ENCODE measurements at places on chromosomes 13 and 19. TPM values are rescaled to one million over a fixed set of nuclear protein-coding genes. Genes with fewer than 3 reads are reported as not detected.

- no peak for DNase-seq
Observed at GRCh38 chr13:95559100-95559499, 6.6 kb downstream of the CLDN10 start.

DNA sequence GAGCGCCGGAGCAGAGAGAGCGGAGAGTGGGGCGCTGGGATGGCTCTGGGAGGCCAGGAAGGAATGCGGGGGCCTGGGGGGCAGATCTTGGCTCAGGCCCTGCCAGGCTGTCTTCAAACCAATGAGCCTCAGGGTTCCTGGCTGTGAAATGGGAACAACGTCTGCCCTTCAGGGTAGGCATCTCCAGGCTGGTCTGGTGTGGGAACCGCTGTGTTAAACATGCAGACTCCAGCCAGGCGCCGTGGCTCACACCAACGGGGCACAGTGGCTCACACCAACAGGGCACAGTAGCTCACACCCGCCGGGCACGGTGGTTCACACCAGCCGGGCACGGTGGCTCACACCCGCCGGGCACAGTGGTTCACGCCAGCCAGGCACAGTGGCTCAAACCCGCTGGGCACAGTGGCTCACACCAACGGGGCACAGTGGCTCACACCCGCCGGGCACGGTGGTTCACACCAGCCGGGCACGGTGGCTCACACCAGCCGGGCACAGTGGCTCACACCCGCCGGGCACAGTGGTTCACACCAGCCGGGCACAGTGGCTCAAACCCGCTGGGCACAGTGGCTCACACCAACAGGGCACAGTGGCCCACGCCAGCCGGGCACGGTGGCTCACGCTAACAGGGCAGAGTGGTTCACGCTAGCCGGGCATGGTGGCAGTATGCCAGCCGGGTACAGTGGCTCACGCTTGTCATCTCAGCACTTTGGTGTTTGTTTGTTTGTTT is 40.1 kb downstream of the EFNA2 start:
- peak; percentile 47 for DNase-seq

DNA sequence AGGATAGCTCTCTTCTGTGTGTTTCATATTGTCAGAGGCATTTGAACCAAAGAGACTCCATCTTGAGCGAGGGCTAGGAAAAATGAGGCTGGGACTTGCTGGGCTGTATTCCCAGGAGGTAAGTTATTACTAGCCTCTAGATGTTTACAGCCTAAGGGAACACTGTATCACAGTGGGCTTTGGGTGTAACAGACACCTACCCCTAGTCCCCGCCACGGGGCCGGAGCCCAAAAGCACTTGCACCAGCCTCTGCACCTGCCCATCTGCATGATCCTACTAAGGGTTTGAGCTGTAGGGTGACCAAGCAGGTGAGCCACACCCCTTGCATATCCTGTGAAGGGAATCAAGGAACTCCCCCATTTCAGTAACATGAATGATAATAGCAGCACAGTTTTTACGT is 1972.2 kb downstream of the OLFM4 start:
- DNase-seq: no peak

DNA sequence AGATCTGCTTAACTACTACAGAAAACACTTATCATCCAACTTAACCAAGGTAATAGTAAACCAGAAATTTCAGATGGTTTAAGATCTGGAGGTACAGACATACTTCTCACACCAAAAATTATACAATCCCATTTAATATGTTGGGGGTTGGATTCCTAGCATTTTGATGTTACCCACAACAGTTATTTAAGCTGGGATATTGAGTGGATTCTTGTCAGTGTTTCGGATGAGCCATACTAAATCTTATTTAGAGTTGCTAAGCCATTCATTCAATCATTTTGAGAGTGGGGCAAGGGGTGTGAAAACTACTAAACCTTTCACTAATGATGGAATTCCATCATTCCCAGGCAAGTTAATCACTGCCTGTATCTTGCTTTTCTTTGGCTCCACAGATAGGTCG is 40.6 kb downstream of the KATNAL1 start:
- DNase-seq: no peak

DNA sequence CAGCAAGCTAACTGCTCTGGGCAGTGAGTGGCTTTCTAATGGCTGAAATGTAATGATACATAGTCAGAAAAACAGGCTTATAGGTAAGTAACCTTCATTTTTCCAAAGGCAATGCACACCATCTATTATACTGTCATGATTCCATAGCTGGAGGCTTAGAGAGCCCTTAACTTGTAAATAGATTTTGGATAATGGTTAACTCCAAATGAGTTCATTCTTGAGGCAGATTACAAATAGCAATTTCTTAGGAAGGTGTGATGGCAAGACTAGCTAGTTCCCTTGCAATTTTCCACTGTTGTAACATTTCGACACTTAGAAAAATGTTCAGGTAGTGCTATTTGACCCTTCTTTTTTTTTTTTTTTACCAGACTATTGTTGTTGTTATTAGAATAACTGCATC is 789.8 kb upstream of the PCDH9 start:
- DNase-seq: no peak

The ZNF814 gene
- 10.3 TPM for polyA plus RNA-seq

DNA sequence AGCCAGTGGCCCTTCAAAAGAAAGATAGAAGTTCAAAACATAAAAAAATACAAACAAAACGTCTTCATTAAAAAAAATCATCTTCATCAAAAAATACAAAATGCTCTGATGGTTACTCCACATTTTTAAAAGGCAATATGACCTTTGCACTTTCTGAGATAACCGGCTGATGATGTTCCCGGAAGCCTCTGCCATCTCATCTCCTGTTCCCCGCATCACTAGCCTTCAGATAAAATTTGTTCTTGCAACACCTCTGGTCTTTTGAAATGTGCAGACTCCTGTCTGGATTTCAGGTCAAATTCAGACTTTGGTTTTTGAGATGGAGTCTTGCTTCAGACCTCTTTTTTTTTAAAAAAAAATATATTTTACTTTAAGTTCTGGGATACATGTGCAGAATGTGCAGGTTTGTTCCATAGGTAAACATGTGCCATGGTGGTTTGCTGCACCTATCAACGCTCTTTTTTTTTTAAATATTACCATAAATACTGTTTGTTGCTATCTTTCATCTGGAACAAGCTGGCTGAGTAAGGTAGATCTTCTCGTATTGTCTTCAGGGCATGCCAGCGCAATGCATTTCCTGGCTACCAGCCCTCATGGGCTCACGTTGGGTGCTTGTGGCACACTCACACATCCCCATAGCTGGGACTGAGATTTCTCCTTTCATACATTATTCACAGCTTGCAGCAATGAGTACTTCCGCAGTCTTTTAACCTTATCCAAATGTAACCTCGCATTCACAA is 418.9 kb upstream of the ARGLU1 start:
- DNase-seq: no peak

The CCDC70 gene
- polyA plus RNA-seq: not detected

DNA sequence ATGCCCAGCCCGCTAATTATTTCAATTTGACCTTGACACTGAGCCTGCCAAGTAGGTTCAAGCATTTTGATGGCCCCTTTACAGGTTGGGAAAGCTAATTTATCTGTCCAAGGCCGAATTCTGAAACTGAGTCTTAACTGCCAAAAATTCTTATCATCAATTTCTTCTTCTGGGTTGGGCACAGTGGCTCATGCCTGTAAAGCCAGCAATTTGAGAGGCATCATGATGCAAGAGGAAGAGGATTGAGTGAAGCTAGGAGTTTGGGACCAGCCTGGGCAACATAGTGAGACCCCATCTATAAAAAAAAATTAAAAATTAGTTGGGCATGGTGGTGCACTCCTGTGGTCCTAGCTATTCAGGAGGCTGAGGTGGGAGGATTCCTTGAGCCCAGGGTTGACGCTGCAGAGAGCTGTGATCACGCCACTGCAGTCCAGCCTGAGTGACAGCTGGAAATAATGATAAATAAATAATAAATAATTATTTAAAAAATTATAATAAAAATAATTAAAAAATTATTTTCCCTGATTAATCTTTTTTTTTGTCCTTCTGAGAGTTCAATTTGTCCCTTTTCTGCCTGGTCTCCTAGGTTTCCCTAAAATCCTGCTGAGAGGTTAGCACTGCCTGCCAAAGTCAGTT is 1.3 kb upstream of the LDLR start:
- no peak for DNase-seq

- DNase-seq: peak; percentile 64
Observed at GRCh38 chr19:48933382-48933932, at the start of gene DHDH. Gene DHDH, plus strand, starts transcription at chr19:48933699. Its CDS starts 23 bp downstream, at chr19:48933722.

The HIPK4 gene
- polyA plus RNA-seq: not detected

DNA sequence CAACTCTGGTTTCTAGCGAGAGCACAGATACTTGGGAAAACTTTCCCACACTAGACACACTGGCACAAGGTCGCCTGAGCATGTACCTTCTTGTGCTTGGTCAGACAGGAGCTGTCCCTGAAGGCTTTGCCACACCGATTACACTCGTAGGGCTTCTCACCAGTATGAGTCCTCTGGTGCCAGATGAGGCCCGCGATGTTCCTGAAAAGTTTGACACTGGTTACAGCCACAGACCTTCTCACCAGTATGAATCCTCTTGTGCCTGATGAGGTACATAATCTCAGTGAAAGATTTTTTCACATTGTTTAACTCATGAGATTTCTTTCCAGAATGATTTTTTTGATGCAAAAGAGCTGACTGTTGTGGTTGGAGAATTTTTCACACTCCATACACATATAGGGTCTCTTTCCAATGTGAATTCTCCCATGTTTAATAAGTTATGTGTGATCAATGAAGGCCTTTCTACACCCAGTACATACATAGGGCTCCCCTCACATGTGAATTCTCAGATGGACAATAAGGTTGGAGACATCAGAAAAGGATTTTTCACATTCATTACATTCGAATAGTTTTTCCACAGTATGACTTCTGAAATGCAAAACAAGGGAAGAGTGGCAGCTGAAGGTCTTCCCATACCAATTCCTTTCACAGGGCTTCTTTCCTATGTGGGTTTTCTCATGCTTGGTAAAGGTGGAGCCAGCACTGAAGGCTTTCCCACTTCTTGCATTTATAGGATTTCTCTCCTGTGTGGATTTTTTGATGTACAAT is 9.9 kb upstream of the ZSCAN18 start:
- DNase-seq: no peak

- DNase-seq: no peak
Observed at GRCh38 chr19:35318679-35319448, 10.1 kb upstream of the CD22 start.

GRCh38 chr19:53019684-53020083 is 6.0 kb downstream of the ERVV-1 start:
- no peak for DNase-seq

DNA sequence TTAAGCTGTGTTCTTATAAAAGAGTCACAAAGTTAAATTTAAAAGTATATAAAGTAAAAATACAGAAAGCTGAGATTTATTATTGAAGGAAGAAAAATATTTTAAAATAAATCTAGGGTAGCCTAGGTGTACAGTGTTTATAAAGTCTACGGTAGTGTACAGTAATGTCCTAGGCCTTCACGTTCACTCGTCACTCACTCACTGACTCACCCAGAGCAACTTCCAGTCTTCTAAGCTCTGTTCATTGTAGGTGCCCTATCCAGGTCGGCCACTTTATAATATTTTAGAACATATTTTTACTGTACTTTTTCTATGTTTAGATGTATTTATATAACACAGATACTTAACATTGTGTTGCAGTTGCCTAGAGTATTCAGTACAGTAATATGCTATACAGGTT is 47.4 kb downstream of the NDFIP2 start:
- no peak for DNase-seq

The PRR12 gene
- polyA plus RNA-seq: 22.8 TPM

The FAM216B gene
- polyA plus RNA-seq: 0.52 TPM

- DNase-seq: no peak
Observed at GRCh38 chr13:104286566-104287290, 1220.5 kb upstream of the SLC10A2 start.

The TSPAN16 gene
- not detected for polyA plus RNA-seq

GRCh38 chr19:46614114-46614722 is 10.7 kb downstream of the PTGIR start:
- DNase-seq: peak; percentile 86

- no peak for DNase-seq
Observed at GRCh38 chr19:46000491-46001246, 5.4 kb downstream of the CCDC61 start.

The CYSLTR2 gene
- polyA plus RNA-seq: 0.67 TPM
